ENCODE measurements at places on chromosomes 4 and X.

DNA sequence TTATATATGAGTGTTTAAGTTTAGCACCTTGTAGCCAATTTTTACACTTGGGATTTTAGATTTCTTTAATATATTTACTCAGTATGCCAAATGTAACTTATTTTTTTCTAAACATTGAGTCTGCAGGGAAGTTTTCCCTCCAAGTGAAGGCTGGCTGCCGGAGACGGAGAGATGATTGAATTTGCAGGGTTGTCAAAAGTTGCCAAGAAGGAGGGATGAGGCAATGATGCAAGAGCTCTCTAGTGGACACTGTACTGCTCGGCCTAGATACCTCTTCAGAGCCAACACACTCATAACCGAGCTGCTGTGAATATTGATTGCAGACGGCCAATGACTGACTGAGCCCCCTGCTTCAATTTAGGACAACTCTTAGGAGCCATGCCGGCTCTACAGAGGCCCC, 318.6 kb upstream of the CASK start:
- DNase-seq = no peak

- no peak for DNase-seq
These were observed 138.8 kb upstream of the NALF2 start for GRCh38 chrX:69365349-69365748.

GRCh38 chr4:79620617-79621016, 212.6 kb upstream of the GK2 start:
- DNase-seq = no peak

GRCh38 chr4:57425610-57426009, 315.4 kb upstream of the IGFBP7 start:
- no peak for DNase-seq

GRCh38 chr4:25180524-25181131, 20.4 kb upstream of the SEPSECS start:
- peak; percentile 65 for DNase-seq

DNA sequence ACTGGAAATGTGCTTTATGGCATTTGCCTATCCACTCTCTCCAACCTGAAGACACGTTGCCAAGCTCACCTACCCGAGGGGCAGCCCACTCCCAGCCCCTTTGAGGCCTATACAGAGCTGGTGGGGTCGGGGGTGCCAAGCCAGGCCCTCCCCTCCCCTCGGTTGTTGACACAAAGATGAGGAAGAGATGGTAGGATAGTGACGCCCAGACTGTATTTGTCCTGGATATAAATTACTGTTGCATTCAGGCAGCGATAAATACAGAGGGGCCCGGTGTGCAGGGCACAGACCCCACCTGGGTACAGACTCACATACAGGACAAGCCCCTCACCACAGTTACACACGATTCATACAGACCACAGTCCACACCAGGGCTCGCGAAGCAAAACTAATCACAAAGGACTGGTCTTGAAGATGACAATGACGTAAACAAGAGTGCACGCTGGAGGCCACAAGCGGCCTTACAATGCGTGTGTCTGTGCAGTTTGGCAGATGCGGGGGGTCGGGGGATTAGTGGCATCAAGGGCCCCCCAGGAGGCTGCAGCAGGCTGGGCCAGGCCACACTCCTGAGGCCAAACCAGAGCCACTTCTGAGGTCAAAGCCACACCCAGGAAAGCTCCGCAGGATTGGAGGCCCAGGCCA, 14.6 kb downstream of the DGKQ start:
- no peak for DNase-seq

DNA sequence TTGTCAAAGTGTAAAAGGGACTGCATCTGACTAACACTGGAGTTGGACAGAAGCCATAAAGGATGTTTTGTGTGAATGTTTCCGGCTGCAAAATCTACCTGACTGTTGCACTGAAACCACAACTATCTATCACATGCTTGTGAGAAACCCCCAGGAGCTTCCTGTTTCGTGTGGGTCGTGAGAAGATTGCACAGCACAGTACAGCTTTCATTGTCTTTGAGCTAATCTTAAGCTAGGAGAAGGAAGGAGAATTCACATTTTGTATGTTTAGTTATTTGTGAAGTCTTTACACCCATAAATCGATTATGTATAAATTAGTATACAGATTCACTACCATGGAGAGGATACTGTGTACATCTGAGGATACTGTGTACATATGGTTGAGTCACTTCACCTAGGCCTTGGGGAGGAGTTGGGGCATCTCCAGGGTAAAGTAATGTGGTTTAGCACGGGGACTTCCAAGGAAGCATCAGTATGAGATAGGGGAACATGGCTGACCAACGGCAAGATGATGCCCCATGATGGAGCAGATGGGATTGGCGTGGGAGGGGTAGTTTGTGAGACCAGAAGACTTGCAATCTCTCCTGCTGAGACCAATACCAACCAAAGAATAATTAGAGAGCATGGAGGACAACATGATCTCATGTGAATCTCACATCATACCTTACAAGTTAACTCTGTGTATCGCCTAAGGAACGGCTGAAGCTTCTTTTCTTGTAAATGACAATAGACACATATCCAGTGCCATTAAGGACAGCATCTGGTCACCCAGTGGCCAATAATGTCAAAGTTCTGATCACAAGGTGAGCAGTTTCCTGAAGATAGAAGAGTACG, 43.1 kb upstream of the FAM9C start:
- DNase-seq = no peak

DNA sequence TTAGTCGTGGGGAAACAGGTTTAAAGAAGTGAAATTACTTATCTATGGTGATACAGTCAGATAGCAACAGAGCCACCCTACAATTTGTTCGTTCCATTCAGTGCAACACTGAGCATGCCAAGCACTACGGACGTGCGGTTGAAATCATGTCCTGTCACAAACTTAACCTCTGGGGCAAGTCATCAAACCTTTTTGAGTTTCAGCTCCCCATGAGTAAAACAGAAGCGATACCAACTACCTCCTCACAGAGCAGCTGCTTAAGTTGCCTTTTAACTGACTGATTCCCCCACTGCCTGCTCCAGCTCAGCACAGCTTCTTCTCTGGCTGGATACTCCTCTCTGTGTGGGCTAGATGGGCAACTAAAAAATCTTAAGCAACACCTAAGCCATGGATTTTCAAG, 36.0 kb downstream of the LHFPL1 start:
- no peak for DNase-seq

DNA sequence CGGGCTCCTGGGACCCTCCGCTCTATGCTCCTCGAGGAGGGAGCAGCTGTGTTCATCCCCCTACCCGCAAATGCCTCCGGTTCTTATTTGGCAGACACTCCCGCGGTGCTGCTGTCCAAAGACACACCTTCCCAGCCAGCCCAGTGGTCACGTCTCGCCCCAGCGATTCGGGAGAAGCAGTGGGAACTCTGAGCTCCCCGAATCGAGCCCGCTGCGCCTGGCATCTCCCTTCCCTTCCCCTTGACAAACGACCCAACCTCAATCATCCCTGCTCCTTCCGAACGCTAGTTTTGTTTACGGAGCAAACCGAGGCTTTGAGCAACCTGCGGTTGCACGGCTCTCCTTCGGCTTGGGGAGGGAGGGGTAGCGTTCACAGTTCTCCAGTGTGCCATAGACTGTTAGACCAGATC, 317 bp upstream of the FRMPD4 start:
- DNase-seq = no peak

DNA sequence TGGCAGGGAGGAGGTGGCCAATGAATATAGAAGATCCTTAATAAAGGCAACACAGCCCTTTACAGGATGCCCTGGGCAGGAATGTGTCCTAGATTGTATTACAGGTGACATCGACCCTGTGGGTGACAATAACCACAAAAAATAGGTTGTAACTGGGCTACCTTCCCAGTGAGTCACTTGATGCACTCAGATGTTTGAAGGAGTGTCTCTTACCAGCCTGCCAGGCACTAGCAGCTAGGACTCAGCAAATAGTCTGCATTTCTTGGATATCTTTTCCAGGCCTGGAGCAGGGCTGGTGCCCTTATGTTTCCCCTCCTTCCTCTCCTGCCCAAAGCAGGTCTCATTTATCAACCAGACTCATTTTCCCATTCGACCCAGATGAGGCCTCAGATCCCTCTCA, 50.9 kb upstream of the TMEM164 start:
- no peak for DNase-seq

DNA sequence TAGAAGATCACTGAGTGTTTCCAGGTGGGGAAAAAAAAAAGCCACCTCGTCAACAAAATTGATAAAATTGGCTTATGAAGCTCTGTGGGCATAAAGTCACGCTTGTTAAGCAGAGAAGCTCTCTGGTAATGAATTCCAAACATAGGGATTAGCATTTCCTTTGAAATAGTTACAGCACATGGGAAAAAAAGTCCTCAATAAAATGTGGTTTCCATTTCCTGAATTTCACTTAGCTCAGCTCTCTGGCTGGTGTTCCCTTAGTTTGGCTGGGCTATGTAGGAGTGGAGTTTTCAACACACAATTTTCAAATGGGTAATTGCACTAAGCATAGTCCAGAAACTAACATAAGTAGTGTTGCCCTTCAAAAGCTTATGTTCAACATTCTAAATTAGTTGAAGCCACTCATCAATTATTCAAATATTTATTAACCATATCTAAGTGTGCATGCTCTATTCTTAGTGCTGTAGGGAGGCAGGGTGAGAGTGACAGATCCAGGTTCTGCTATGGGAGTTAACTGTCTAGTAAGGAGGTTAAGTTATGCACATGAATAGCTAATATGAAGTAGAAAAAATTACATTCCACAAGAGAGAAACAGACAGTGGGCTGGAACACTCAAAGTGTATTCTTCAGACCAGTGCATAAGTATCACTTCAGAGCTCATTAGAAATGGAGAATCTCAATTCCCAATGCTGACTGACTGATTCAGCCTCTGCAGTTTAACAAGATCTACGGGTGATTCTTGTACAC, 445.7 kb downstream of the SMARCA1 start:
- DNase-seq = no peak

DNA sequence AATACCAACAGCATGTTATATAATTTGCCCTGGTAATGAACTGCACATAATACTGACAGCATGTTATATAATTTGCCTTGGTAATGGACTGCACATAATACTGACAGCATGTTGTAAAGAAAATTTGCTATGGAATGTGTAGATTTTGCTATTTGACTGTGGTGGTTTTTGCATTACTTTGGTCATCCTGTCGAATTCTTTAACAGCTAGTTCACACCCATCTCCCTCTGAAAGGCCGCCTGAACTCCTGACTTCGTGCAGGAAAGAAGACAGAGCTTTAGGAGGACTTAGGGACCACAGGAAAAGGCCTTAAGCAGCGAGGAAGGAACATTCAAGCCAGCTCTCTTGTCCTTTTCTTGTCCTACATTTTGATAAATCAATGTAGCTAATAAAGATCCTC, 45.2 kb upstream of the DCLK2 start:
- DNase-seq = no peak

GRCh38 chr4:114180481-114180880, 201.0 kb upstream of the ARSJ start:
- peak; percentile 63 for DNase-seq

DNA sequence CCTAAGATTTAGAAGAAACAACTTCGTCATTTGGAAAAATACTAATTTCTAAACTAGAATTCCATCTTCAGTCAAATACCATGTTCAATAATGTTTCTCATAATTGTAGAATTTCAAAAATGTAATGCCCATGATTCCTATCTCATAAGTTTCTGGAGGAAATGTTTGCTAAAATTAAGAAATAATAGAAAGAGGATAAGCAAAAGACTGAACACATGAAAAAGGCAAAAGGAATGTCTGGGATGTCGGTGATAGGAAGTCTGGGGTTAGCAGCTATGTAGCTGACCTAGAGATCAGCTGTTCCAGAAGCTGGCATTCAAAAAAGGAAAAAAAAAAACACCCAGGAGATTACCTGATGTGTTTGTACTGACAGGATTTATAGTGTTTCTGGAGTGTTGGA, 18.9 kb upstream of the PCDH10 start:
- DNase-seq = no peak

DNA sequence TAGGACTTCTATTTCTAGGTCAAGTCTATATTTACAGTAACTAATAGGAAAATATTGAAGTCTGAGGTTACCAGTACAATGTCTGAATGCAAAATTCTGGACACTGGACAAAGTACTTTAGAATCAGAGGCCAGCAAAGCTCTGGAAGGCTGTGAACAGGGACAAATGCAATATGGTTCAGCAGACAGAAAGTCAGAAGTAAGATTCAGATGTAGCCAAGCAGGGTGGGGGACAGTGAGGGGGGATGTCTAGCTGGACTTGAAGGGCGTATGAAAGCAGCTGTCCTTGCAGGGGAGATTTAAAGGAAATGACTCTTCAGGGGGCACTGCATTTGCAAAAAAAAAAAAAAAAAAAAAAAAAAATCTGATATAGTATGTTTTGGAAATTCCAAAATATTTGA, 2.9 kb downstream of the SORBS2 start:
- DNase-seq = no peak

DNA sequence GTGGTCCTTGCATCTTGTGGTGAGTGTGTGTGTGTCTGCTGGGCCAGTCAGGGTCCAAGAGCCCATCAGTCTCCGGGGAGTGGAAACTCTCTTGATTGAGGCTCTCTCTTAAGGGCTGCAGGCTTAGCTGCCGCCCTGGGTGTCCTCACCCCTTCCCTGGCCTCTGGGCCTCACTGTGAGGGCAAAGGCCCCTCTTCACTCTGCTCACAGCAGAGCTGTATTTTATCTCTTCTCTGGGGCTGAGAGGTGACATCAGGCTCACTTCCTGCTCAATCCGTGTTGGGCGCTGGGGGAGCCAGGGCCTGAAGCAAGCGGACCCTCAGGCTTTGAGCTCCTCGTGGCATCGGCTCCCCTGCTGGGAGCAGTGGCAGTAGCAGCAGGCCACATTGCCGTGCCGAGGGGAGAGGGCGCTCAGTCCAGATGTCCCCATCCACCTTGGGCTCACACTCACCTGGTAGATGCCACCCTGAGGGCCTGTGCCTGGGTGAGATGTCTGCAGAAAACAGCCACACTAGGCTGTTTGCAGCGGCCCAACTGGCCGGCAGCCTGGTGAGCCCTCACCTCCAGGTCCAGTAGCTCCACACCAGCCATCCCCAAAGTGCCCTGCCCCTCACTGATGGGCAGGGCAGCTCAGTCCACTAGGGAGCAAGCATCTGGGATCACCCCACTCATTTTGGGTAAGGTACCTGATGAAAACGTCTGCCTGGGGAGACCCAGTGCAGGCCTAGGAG, 24.7 kb upstream of the PRPS1 start:
- DNase-seq = no peak

- no peak for DNase-seq
These were observed 33.3 kb downstream of the BBS12 start for GRCh38 chr4:122765692-122766352.

DNA sequence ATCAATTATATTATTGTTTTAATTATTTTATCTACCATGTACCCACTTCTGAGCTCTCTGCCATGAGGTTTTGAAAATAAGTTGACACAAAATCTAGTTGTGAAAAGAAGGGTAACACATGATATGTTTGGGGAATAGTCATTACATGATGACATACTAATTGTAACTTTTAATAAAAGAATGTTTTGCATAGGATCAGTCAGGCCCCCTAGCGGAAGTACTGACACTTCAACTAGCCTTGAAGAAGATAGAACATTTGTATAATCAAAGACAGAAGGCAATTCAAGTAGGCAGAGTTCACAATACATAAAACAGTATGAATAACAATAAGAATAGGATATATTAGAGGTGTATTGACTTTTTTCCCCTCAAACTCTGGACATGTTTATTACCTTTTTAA, 1191.0 kb upstream of the AGA start:
- DNase-seq = peak; percentile 23

GRCh38 chr4:26325191-26325590, 4.4 kb downstream of the RBPJ start:
- peak; percentile 29 for DNase-seq

GRCh38 chrX:119735467-119735866, 22.9 kb upstream of the SOWAHD start:
- DNase-seq = no peak

Measured in HAP-1 (cell line).